ENCODE measurements at places on chromosomes 3 and 15.

GRCh38 chr3:9043063-9043462 is 79.8 kb upstream of the RAD18 start:
- DNase-seq, result no peak

DNA sequence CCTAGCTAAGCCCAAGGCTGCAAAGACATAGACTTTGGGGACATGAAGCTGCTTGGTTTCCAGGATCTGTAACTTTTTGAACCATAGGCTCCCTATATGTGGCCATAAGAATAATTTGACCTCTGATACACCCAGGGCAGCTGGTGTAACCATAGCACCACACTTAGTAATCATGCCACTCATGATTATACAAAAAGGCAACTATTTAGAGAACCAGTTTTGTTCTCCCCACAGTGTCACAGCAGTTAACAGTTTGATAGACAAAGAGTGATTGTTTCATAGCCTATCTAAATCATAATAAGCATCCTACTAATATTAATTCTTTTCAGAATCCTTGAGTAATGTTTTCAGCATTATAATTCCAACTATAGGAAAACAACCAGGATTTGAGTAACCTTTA is 334.9 kb downstream of the NEK10 start:
- DNase-seq, result no peak

DNA sequence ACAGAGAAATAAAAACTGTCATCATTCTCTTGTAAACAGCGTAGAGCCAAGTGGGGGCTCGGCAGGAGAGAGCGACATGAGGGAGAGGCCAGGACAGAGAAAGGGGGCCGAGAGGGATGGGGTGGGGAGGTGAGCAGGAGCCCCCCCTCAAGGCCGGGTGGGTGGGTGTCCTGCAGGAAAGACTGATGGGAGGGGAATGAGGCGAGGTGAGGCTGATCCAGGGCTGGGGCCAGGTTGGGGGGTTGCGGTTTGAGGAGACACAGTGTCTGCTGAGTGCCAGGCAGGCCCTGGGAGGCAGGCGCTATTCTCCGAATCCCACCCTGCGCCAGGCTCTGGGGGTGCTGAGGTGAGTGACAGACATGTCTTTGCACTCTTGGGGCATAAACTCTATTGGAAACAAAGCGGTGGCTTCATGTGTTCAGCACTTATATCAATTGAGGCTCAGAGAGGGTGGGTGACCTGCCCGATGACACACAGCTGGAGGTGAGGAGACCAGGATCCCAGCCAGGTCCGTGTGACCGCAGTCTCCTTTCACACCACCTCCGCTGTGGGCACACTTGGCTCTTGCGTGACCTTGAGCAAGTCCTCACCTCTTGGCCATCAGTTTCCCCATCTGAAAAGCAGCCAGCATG is 19.6 kb upstream of the CSPG4 start:
- DNase-seq, result no peak

DNA sequence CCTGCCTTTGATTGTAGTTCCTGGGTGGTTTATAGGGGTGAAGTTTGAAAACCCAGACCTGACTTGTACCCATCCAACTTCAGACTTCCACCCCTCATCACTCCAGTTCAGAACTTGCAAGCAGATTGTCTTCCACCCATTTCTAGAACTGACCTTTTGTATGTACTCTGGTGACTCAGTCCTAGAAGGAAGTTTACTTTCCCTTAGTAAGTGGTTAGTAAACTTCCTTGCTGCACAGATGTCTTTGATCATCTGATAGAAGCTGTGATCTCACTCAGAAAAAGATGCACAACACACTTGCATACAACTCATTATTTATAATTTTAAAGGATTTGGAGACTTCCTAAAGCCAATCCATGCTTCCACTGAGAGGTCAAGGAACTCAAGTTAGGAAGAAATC is 368.0 kb downstream of the MFSD1 start:
- no peak for DNase-seq

DNA sequence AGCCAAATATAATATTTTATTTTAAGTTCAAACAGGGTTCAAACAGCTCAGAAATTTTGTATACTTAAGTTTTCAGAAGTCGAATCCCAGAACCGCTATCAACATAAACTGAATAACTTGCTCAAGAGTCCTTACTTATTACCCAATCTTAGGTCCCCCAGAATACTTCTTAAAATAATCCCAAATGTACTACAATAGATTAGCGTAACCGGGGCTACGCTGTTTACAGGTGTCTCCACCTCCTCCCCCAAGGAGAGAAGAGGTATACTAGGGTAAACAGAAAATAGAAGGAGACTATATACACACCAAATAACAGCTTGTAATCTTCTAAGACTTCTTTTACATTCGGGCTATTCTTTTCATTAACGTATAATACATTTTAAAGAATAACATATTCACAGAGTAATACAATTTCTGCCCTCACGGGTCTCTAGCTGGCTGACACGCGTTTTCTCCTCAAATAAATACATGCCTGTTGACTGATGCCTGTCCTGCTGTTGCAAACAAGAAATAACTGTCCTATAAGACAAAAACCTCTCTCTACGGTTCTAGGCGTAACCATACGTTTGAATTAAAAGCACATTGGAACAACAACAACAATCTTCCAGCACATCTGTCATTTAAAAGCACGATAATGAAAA is 1.3 kb downstream of the DENND4A start:
- peak; percentile 47 for DNase-seq

DNA sequence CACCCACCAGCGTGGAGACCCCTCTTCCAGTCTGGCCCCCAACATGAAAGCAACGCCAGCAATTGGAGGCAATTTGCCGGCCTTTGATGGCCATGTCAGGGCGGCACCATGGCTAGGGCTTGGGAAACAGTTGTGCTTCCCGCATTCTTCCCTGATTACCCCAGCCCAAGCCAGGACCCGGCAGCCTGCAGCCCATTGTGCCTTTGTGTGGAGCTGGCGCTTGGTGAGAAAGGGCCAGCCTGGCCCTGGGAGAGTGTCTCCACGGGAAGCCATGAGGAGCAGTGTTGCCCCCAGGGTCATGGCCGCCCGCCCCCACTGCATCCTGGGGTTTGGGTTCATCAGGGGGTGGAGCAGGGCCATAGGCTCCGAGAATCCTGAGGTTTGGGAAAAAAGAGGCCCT is 66.0 kb downstream of the DNAJB8 start:
- DNase-seq, result no peak

DNA sequence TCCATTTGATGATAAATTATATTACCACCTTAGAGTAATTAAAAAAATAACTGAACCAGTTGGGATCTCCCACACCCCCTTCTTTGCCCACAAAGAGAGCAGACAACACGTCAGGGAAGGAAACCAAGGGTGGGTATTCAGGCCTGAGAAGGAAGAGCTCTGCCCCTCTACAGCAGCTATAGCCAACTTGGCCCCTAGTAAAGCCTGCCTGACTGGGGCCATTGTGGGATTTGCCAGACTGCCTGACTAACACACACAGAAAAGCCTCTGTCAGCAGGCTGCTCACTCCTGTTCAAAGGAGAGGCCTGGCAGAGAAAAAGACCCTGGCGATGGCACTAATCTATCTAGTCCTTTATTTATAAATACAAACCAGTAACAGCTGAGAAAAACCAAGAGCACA is 41.4 kb downstream of the ATP8B4 start:
- no peak for DNase-seq

DNA sequence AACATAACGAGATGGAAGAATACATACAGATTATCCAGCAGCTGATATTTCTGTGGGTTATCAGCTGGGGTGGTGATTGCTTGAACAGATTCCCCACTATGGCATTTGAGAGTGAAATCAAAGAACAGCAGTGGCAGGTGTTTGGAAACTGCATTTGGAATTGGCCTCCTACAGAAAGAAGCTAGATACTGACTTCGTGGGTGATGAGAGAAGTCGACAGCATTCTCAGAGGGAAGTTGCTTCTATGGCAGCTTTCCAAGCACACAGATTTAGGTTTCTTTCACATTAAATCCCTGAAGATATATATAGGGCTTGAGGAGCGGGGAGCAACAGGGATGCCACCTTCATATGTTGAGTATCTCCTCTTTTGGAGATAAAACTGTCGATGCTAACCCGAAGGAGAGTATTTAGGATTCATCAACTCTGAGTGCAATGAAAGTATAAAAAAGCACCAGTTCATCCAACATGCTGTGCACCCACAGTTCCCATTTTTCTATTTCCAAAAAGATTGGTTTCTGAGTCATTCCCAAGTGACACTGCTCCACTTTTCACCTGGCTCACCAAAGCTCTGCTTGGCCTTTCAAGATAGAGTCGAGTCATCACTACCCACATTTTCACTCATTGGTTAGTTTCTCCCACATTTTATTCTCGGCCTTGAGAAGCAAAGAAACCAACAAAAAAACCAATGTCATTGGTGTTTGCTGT is 579.8 kb upstream of the SUCLG2 start:
- DNase-seq, result no peak

DNA sequence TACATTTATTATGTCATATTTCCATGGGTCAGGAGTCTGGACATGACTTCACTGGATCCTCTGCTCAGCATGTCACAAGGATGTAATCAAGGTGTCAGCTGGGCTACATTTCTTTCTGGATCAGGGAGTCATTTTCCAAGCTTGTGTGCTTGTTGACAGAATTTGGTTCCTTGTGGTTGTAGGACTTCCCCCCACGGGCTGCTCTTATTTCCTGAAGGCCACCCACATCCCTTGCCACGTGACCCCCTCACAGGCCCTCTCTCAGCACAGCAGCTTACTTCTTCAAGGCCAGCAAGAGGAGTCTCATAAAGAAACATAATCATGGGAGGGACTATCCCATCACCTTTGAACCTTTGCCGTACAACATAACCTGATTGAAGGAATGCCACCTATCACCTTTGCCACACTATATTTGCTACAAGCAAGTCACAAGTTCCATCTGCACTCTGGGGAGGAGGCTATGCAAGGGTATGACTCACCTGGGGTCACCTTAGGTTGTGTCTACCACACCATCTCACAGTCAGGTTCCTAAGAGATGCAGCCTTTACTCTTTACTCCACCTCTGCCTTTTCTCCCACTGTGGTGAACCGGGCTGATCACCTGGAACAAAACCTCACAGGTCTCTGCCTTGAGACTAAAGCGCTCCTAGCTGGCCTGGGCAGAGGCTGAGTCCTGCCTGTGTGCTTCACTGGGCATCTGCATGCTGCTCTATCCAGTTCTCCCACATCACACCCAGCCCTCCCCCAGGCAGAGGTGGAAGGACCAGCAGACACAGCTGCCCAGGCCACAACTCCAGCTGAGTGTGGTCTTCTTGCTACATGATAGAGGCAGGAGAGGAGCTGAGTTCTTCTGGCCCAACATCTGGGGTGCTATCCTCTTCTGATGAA is 13.5 kb downstream of the RAB6B start:
- DNase-seq, result no peak

Measured in G401 (cell line).